ENCODE measurements at places on chromosomes 6 and 20. TPM values are rescaled to one million over a fixed set of nuclear protein-coding genes. Genes with fewer than 3 reads are reported as not detected.

HFE gene
- 13.0 TPM for total RNA-seq

DLL1 gene
- total RNA-seq: 0.38 TPM

SEL1L2 gene
- total RNA-seq: not detected

RPP21 gene
- total RNA-seq: 32.4 TPM

SFT2D1 gene
- 84.2 TPM for total RNA-seq

MATN4 gene
- not detected for total RNA-seq

FILIP1 gene
- 0.58 TPM for total RNA-seq

ANKRD66 gene
- total RNA-seq: not detected

NKAIN4 gene
- not detected for total RNA-seq

PPP1R11 gene
- total RNA-seq: 16.9 TPM

SLC17A1 gene
- not detected for total RNA-seq

COL9A3 gene
- total RNA-seq: 0.19 TPM

PI16 gene
- 0.28 TPM for total RNA-seq

CD40 gene
- 14.9 TPM for total RNA-seq

C6orf52 gene
- 0.56 TPM for total RNA-seq

NEDD9 gene
- total RNA-seq: 29.5 TPM

All from regular cardiac myocyte (primary cell).